ENCODE measurements at places on chromosomes 2 and 18. TPM values are rescaled to one million over a fixed set of nuclear protein-coding genes. Genes with fewer than 3 reads are reported as not detected.

NDC80 gene
- 10.7 TPM for total RNA-seq

SLC35F6 gene
- total RNA-seq = 35.4 TPM

MARCO gene
- total RNA-seq = 0.08 TPM

BBS5 gene
- total RNA-seq = 6.1 TPM

SERPINB3 gene
- total RNA-seq = 0.12 TPM

LIPG gene
- 0.19 TPM for total RNA-seq

TDRD15 gene
- not detected for total RNA-seq

CHST10 gene
- total RNA-seq = 15.6 TPM

SPATA3 gene
- total RNA-seq = not detected

BCL2 gene
- 0.57 TPM for total RNA-seq

MTX2 gene
- 43.5 TPM for total RNA-seq

NEB gene
- total RNA-seq = 0.12 TPM

SULT1C4 gene
- total RNA-seq = not detected

CDK5R2 gene
- total RNA-seq = 3.0 TPM

KCNG2 gene
- not detected for total RNA-seq

CAPN14 gene
- total RNA-seq = 0.07 TPM

SCYGR5 gene
- not detected for total RNA-seq

TGFA gene
- 7.6 TPM for total RNA-seq

ACTG2 gene
- total RNA-seq = not detected

SP5 gene
- total RNA-seq = not detected

SLC35G4 gene
- not detected for total RNA-seq

C2orf81 gene
- 4.0 TPM for total RNA-seq

AKAIN1 gene
- not detected for total RNA-seq

CLEC4F gene
- not detected for total RNA-seq

MATN3 gene
- total RNA-seq = 13.5 TPM

ALPI gene
- not detected for total RNA-seq

ZAP70 gene
- not detected for total RNA-seq

GKN1 gene
- total RNA-seq = 0.83 TPM

PTPRN gene
- total RNA-seq = 1.9 TPM

PJVK gene
- 1.3 TPM for total RNA-seq

EGR4 gene
- total RNA-seq = 0.31 TPM

KIDINS220 gene
- 18.6 TPM for total RNA-seq

SP110 gene
- total RNA-seq = 7.5 TPM

DSC3 gene
- total RNA-seq = 2.2 TPM

CPLX4 gene
- not detected for total RNA-seq

TEKT4 gene
- total RNA-seq = not detected

OR6B2 gene
- not detected for total RNA-seq

TFPI gene
- total RNA-seq = 55.3 TPM

ADGRF3 gene
- total RNA-seq = 0.23 TPM

MAP3K19 gene
- total RNA-seq = not detected

CIAO1 gene
- 90.0 TPM for total RNA-seq

CTIF gene
- 13.3 TPM for total RNA-seq

ZNF385B gene
- total RNA-seq = not detected

INHBB gene
- total RNA-seq = 18.7 TPM

RNF152 gene
- total RNA-seq = 0.05 TPM

DNER gene
- 10.2 TPM for total RNA-seq

MERTK gene
- 1.8 TPM for total RNA-seq

COX7A2L gene
- 154 TPM for total RNA-seq

PIKFYVE gene
- 8.0 TPM for total RNA-seq

SCG2 gene
- total RNA-seq = 0.88 TPM
